Activated T-cell treated with anti-CD3 and anti-CD28 coated beads for 24 hours (primary cell): ENCODE measurements at places on chromosomes 3 and 15.

DNA sequence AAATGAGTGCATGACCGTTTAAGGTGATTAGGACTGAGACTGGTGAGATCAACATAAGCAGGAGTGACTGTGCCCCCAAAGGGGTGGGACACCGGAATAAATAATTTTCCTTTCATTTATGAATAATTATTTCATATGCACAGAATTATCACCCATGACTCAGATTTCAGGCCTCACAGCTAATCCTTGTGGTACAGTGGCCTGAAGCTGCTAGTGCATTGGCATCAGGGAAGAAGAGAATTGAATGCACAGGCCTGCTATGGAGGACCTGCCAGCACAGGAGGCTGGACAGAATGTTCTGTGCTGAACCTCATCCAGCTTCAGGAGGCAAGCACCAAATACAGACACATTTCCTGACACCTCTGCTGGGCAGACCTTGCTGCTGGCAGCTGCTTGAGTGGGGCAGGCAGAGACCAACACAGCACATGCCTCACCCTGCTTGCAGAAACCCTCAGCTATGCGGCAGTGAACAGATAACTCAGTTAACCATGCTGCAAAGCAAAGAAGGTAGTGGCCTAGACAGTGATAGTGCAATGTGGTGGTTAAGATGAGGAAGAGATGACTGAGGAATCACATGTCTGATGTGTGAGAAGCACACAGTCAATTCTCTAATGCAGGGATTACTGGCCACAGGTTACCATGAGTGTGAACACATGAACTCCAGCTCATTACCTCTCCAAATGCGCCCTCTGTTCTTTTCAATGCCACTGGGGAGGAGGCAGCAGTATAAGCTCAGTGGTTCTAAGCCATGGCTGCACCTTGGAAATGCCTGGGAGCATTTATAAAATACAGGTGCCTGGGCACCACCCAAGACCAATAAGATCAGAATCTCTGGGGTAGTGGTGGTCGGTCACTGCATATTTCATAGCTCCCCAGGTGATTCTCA, 68.1 kb upstream of the SCN5A start:
- no peak for DNase-seq

- no peak for DNase-seq
These were observed 17.4 kb downstream of the PLSCR4 start for GRCh38 chr3:146233487-146233886.

DNA sequence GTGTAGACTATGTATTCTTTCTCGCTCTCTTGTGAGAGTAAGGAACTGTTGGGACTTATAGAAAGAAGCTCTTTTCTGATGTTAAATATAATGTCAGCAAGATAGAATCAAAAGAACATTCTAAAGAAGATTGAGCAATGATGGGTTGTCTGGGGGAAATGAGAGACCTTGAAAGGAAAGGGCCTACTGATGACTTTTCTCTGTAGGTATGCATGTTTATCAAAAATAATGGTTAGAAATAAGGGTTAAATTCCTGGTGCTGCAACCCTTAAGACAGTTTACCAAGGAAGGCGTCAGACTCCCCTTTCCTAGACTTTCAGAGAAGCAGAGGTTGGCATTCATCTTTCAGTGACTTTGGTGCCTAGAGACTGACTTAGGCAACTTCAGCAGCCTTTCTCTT, 69.8 kb downstream of the GHSR start:
- DNase-seq: no peak

DNA sequence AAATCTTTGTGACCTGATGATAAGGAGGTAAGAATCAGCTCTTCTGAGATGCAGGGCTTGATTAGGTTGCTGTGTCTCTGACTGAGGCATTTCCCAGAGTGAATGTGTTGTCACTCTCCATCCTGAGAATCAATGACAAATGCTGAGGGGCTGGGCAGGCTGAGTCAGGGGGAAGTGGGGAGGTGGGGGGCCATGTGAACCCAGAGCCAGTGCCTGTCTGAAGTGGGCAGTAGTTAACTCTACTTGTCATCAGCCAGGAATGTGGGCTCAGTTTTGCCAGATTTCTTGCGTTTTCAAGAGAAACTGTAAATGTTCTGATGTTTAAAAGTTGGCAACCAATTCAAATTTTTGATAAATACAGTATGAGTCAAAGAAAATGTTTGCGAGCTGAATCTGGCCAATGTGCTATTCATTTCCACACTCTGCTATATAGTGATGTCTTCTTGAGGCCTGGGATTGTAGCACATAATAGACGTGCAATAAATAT, 3.1 kb upstream of the BNC1 start:
- no peak for DNase-seq

GRCh38 chr15:68129072-68129471, 75.0 kb downstream of the PIAS1 start:
- no peak for DNase-seq

- DNase-seq: no peak
These were observed 16.0 kb upstream of the ADIPOQ start for GRCh38 chr3:186826410-186826975.

- no peak for DNase-seq
These were observed 148.6 kb downstream of the FGF12 start for GRCh38 chr3:192578729-192579128.

- no peak for DNase-seq
These were observed 2.9 kb downstream of the MUC4 start for GRCh38 chr3:195808741-195809290.

GRCh38 chr15:74552773-74553441, 11.9 kb downstream of the ARID3B start:
- no peak for DNase-seq

GRCh38 chr3:143478115-143478693, 358.6 kb downstream of the CHST2 start:
- DNase-seq: no peak

DNA sequence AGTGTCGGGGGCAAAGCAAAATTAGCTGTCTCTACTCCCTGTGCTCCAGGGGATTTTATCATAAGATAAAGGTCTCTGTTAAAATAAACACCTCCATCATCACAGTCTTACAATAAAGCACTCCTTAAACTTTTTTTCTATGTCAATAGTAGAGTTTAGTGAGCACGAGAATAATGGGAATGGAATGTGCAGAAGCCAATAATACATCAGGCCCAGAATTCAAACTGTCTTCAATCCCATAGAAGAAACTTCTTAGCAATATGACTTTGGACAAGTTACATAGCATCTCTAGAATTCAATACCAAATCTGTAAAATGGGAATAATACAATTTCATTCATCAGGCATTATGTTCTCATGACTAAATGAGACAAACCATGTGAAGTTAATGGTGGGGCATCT, 49.0 kb upstream of the EPHA3 start:
- no peak for DNase-seq

- DNase-seq: no peak
These were observed 183.9 kb downstream of the ARRDC4 start for GRCh38 chr15:98144388-98144787.

GRCh38 chr3:45553469-45553974, 41.0 kb upstream of the LIMD1 start:
- DNase-seq: no peak

DNA sequence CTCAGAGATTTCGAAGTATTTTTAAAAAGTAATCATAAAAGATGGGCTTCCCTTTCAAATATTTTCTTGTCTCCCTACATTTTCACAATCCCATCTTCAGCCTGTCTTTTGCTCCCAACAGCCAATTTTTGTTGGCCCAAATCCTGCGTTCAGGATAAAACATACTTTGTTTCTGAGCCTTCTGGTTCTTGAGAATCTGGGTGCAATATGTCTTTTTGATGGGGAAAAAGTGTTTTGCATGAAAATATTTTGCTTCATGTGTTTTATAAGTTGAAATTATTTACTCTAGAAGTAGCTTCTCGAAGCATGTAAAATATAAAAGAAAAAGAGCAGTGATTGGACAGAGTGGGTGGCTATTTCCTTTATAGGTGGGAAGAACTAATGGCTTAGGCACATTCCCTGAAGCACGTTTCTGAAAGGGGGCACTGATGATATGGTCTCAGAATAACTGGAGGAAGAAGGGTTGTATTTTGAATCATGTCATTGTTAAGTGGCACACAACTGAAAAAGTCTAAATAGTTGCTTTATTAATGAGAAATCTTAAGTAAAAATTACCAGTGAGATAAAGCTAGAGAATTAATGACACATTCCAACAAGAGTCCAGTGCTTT, 3.9 kb downstream of the UNC13C start:
- DNase-seq: no peak

DNA sequence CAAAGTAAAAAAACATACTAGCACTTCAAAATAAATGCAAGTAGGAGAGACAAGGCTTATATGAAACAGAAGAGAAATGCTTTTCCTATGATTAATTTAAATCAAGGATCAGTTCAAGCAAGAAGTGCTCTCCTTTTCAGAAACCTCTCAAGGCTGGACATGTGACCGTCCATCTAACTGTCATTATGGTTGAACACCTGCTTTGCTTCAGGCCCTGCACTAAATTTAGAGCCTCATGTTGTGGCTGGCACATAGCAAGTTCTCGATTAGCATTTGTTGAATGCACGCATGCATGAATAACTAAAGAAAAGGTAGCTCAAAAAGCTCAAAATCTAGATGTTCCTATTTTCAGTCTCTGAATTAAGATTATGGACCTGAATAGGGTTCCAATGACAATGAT, 82.0 kb downstream of the SV2B start:
- no peak for DNase-seq

- DNase-seq: no peak
These were observed 172.4 kb downstream of the OXSM start for GRCh38 chr3:25962255-25962654.

DNA sequence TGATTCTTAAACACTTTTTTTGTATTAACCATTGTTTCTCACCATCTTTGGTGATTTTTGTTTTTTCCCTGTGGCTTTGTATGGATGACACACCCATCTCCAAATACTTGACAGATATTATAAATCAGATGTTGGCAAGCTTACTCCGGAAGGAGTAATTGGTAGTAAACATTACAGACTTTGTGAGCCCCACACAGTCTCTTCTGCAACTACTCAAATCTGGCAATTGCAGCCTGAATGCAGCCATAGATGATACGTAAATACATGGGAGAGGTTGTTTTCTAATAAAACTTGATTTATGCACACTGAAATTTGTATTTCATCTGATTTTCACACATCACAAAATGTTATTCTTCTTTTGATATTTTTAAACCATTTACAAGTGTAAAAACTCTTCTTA, 331.5 kb downstream of the ARPP21 start:
- DNase-seq: no peak

DNA sequence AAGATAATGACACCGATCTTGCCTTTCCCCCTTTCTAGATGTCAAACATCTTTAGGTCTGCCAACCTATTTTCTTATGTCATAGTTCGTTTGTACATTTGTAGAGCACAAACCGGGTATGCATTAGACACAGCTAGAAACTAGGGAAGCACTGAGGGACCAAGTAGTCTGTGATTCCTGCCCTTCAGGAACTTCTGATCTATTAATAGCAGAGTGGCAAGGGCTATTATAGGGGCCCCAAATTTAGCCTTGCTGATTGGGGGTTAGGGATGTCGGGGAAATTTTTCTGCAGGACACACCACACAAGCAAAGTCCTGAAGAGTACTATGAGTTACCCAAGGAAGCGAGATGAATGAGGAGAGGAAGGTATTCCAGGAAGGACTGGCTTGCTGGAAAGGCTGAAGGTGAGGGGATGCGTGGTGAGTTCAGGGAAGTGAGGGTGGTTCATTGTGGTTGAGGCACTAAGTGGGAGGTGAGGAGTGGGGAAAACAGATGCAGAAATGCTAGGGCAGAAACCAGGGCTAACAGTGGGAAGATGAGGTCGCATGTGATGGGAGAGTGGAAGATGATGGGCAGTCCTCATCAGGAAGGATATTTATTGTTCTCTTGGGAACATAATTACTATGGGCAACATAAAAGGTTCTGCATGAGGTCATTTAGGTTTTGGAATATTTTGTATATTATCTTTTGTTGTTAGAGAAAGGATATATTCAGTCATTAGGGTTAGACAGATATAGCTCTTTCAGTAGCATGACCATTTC, 144.3 kb downstream of the CMSS1 start:
- no peak for DNase-seq

- no peak for DNase-seq
These were observed 45.1 kb upstream of the PLXND1 start for GRCh38 chr3:129651435-129652202.

DNA sequence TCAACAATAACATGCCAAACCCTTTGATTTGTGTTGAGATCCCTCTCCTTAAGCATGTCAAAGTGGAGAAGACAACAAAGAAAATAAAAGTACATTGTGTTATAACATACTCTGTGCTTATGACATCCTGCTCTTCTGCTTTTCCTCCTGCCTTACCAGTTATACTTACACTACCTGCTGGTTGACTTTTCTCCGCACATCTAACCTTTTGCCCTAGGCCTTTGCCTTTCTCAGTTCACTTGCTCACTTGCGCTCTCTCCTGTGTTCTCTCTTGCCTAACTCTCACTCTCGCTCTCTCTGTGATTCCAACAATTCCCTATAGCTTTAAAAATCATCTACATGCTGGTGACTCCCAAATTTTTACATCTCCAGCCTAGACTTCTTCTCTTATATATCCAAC, 5.7 kb downstream of the DNAH12 start:
- no peak for DNase-seq

GRCh38 chr3:102156426-102156825, 278.4 kb upstream of the ZPLD1 start:
- DNase-seq: no peak

- no peak for DNase-seq
These were observed 407.3 kb downstream of the GBE1 start for GRCh38 chr3:81354119-81354518.

- DNase-seq: no peak
These were observed 160.9 kb upstream of the STAC start for GRCh38 chr3:36219398-36219797.
